AG04450 (cell line): ENCODE measurements at places on chromosomes 1 and 21.

- DNase-seq, result no peak
Observed at GRCh38 chr1:31901838-31902509, 36.2 kb downstream of the PTP4A2 start.

DNA sequence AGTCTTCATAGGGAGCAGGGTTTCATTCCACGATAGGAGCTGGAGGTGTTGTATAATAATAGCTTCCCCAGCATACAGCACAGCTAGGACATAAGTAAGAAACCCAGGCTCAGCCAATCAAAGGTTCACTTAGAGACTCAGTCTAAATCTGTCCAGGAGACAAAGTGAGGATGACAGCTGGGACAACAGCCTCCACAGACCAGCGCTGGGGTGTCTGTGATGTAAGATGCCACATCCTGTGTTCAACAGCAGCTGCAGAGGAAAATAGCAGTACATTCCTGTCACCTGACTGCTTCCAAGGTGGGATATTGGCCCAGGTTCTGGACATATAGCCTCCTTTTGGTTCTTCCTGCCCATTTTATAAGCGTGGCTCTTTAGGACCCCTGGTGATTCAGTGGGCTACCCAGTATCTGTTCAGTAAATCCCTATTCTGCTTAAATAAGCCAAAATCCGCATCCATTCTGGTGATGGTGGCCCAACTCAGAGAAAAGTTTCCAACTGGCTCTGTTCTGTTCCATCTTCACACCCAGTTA is 176.8 kb upstream of the SYT6 start:
- no peak for DNase-seq

DNA sequence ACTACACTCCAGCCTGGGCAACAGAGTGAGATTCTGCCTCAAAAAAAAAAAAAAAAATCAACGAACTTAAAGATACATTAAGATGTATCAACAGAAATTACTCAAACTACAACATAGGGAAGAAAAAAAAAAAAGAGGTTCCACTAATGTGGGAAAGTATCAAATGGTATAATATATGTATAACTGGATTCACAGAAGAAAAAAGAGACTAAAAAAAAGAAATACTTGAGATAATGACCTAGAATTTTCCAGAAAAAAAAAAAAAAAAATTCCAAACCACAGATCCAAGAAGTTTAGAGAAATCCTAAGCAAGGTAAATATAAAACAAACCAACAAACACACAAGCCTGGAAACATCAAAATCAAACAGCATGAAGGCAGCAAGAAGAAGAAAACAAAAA is 45.5 kb downstream of the EIF4G3 start:
- DNase-seq, result no peak

DNA sequence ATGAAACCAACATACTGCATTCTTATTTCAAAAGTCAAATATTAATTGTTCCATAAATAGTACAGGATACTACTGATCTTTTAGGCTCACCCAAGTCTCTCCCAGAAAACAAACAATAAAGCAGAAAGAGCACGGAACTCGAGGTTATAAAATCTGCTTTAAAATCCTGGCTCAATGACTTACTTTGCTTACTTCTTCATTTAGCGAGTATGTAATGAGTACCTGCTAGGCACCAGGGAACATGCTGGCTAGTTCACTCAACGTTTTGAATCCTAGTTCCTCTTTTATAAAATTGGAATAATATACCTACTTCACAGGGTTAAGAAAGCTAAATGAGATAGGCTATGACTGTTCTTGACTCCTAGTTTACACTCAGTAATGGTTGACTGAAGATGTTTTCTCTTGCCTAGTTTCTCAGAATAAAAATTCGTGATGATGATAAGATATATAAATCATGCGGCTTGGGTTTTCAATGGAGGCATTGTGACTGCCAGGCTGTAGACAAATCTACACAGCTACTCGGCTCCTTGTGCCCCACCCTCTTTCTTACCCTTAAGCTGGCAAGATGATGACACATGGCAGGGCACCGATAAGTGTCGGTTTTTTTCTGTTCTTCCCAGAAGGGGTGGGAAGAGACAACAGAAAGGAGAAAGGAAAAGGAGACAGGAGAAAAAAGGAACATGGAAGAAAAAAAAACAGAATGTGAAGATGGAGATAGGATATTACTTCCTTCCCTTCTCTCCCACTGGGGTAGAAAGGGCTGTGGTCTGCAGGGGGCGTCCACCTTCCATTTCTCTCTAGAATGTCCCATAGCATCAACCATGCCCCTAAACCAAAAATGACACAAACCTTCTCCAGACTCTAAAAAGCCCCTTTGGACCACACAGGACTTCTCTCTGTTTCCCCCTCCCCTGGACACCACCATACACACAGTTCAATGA is 507.1 kb downstream of the SMYD3 start:
- no peak for DNase-seq

DNA sequence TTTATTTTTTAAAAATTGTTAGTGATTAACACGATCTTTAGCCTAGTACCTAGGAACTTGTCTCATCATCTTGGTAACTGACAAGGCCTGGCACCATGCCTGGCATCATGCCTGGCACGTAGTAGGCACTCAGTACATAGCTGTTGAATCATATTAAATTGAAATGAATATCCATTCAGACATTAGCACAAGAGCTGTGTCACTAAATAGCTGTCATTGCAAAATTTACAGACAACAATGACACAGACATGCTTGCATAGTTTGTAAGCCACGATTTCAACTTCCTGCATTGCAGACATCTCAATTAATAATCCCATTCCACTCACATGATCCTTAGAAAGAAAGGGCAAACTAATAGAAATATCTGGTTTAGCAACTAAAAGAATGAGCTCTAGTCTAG is 15.4 kb upstream of the PHACTR4 start:
- no peak for DNase-seq

- no peak for DNase-seq
Observed at GRCh38 chr1:209607102-209607794, 23.7 kb downstream of the CAMK1G start.

DNA sequence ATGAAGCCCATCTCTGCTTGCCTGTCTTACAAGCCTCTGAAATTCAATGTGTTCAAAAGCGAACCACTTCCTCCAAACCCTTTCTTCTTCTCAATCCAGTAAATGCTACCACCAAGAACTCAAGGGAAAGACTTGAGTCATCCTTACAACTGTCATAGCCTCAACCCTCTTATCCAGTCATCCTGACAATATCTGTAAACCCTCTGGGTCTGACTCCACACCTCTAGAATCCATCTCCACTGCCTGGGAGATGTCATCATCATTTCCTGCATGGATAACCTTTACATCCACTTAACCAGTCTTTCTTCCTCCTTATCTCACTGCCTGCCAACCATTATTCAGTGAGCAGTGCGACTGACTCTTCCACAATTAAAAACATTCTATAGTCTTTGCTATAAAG is 441.1 kb downstream of the SETD4 start:
- DNase-seq, result no peak

GRCh38 chr1:172089768-172090510 is 248.6 kb downstream of the DNM3 start:
- no peak for DNase-seq

DNA sequence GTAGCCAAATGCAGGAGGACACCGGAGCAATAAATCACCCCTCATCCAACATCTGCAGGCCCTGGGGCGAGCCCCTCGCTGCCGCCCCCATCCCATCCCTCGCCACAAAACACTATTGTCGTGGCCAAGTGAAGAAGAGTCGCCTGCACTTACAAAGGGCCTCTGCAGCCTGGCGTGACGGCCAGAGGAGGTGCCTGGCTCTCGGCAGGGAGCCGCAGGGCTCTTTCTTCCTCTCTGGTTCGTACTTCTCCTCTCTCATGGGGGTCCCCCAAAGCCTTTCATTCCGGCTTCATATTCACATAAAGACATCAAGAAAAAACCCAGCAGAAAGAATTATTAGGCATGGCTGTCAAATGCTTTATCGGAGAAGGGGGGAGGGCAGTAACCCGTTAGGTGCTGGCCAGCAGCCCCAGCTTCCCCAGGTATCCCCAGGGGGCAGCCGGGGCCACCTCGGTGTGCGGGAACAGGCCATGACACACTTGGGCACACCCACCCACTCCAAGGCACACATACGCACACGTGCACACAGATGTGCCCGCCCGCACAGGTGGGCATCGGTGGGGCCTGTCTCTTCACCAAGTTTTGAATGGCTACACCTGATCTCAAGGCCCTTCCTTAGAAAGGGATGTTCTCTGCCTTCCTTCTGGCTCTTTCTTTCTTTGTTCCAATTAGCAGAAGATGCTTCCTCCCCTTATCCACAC is 149.1 kb downstream of the PRDM16 start:
- no peak for DNase-seq

DNA sequence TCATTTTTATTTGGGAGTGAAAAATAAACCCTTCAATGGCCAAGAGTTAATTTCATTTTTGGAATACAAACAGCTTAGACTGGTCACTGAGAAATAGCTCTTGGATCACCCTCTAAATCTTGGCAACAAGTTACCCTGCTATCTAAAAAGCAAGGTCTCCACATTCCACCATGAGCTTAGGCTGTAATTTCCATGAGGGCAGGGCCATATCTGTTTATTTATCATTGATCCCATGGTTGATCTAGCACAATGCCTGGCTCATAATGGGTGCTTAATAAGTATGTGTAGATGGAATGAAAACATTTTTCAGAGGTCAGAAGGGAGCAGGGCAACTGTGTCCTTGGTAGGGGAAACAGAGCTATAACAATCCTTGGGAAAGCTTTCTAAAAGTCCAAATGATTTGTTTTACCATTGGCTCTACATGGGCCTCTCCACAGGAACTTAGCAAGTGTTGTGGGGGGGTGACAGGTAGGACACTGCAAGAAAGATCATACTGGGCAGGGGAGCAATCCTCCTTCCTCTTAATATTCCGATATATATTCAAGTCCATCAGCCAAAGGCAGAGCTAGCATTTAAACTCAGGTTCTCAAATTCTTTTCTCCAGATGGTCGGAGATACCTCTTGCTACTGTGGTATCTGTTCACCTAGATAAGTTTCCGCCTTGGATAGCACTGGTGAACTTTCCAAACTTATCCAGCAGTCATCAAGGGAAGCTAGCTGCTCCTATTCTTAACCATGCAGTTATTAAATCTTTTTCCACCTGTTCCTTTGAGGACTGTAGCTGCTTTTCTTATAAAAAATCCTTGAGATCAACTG is 53.1 kb upstream of the PTCH2 start:
- no peak for DNase-seq

GRCh38 chr1:15640667-15641066 is 23.4 kb downstream of the DDI2 start:
- no peak for DNase-seq

DNA sequence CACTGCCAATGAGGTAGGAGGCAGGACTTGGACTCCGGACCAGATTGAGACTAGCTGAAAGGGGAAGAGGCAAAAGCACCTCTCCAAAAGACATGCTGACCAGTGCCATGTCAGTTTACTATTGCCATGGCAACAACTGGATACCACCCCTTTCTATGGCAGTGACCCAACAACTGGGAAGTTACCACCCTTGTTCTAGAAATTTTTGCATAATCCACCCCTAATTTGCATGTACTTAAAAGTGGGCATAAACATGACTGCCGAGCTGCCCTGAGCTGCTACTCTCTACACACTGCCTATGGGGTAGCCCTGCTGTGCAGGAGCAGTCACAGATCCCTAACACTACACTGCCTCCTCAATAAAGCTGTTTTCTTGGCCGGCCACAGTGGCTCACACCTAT is 19.0 kb upstream of the SLC6A9 start:
- no peak for DNase-seq

DNA sequence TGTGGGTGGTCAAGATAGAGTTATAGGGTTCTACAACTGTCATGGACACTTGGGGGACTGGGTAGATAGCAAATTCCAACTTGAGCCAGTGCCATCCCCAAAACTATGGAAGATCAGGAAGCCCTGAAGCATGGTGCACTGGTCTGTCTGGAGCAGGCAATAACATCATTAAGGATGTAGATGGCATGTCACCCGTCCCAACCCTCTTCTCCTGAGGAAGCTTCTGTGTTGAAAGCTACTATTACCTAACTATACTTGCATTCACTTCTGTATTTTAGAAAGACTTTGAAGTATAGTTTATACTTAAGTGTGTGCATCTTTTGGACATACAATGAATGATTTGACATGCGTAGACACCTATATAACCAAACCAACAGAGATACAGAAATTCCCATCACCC is 32.9 kb downstream of the RABIF start:
- DNase-seq, result no peak

DNA sequence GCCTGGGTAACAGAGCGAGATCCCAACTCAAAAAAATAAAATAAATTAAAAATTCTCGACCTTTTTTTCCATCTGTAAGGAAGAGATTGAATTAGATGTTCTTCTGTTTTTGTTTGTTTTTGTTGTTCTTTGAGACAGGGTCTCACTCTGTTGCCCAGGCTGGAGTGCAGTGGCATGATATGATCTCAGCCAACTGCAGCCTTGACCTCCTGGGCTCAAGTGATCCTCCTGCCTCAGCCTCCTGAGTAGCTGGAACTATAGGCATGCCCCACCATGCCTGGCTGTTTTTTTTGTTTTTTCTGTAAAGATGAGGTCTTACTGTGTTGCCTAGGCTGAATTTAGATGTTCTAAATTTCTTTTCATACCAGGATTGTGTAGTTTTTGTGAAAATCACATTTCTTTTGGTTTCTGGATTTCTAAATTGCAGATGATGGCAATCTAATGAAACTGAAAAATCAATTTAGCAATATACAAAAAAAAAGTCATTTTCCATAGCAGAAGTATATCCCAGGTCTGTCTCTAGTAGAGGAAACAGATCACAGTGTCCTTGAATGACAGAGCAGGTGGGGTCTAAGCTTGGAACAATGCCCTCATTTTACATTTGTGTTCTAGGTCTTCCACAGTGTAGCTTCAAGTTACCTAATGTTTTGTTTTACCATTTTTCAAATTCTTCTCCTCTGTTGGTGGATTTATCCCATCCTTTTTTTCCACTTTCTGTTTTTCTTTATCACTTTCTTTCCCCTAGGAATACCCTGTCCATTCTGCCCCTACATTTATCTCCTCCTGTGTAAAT is 20.3 kb downstream of the ZYG11A start:
- no peak for DNase-seq

DNA sequence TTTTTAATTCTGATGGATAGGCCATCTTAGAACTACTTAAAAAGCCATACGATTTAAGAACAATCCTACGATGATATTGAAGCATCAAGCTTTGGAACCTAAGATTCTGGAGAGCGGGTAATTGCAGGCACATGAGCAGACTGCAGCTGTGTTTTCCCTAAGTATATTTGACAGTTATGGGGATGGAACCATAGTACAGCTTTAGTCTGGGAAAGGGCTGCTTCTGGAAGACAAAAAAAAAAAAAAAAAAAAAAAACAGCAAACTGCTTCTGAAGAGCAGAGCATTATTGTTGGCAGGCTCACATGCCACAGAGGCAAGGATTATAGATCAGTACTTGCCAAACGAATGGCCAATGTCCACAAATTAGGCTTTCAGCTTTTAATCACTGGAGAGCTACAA is 1618.7 kb downstream of the AMY1C start:
- DNase-seq, result no peak
